Stimulated activated CD4-positive, alpha-beta T cell treated with anti-CD3 and anti-CD28 coated beads, TNF-alpha, amount 100 ng/mL, for 4 hours (primary cell): ENCODE measurements at places on chromosomes 2 and 18.

GRCh38 chr18:50797142-50797541, 22.7 kb downstream of the MRO start:
- no peak for DNase-seq

DNA sequence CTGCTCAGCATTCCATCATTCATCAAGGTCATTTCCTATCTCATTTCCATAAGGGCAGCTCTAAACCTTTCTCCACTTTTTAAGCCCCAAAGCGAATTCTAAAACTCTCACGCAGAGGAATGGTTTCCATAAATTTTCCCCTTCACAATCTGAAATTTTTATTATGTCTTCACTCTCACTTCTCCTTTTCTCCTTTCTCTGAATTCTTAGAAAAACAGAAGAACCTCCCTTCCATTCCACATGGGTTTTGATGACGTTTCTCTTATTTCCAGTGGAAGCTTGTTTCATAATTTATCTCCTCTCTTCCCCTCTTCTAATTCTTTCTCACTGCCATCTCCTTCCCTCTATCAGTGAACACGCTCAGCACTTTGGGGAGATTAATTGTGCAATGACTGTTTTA, 97.3 kb downstream of the SPATS2L start:
- no peak for DNase-seq

DNA sequence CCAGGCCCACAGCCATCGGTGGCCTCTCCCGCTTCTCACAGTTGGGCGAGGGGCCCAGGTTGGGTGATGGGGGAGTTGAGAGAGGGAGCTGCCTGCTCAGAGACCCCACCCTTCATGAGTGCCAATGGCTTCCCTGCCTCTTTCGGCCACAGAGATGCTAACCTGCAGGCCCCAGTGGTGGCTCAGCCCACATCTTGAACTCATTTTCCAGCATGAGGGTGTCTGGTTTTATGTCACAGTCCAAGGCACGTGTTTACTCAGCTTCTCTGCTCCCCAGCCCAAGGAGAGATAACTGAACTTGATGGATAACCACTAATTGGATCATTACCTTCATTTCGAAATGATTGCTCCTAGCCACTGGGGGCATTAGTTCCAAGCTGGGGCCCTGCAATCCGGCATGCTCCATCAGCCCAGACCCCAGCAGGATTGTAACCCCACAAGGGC, 45.9 kb upstream of the SIX2 start:
- no peak for DNase-seq

GRCh38 chr2:579961-580360, 97.2 kb downstream of the TMEM18 start:
- no peak for DNase-seq

- DNase-seq: no peak
Measured at GRCh38 chr2:60411295-60411694, 142.2 kb downstream of the BCL11A start.

DNA sequence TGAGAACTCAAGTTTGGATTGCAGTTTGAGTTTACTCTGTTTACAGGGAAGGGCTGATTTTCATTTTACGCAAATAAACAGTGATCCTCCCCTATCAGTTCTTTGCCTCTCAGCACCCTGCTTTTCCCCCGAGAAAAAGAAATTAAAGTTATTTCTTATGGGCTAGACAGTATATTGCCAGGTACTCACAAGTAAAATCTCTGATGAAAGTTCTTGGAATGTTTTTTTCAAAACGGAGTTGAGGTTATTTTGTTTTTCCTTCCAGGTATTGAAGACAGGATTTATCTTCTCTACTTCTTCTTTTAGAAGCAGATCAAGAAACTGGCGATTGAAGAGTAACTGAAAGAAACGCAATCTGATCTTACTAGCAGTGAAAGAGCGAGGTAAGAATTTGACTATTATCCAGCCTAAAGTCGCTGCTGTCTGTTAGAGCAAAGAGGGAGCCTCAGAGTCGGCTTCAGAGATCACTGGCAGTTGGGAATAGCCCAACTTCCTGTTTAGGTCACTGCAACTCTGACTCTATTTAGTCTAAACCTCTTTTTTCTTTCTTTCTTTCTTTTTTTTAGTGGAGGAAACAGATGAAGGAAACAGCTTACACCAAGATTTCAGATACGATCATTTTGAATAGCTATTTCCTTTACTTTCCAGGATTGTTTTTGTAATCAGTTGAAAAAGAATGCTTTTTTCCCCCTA, at the start of gene TFPI:
Gene TFPI (minus strand): TSS at position 425 of the 693 bp plus-strand sequence. CDS start 50,667 bp downstream, outside the sequence.
- no peak for DNase-seq

DNA sequence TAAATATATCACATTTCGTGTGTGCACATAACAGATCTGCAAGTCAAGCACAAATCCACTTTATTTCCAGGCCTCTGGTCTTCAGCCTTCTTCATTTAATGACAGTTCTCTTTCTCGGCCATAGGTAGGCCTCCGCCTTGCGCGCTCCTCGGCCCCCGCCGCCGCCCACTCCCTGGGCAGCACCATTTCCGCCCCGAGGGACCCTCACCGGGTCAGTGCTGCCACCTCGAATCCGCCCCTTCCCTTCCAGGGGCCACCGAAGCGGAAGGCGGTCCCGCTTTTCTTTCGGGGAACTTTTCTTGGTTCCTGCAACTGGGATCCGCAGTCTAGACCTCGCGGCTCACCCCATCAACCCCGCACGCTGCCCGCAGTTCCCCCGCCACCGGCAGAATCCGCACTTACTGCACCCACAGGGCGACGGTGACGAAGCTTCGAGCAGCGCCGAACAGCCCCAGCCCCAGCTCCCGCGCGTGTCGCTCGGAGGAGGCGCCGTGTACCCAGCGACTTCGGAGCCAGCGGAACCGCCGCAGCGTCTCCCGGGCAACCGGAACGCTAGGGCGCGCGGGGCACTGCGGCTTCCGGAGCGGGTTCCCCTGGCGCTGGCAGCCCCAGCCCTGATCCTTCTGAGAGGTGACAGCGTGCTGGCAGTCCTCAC, at the start of gene CDKL4:
Gene CDKL4 (minus strand): TSS at position 502 of the 655 bp plus-strand sequence.
- DNase-seq: no peak

- peak; percentile 28 for DNase-seq
Measured at GRCh38 chr2:230441227-230441897, 25.4 kb downstream of the SP100 start.

DNA sequence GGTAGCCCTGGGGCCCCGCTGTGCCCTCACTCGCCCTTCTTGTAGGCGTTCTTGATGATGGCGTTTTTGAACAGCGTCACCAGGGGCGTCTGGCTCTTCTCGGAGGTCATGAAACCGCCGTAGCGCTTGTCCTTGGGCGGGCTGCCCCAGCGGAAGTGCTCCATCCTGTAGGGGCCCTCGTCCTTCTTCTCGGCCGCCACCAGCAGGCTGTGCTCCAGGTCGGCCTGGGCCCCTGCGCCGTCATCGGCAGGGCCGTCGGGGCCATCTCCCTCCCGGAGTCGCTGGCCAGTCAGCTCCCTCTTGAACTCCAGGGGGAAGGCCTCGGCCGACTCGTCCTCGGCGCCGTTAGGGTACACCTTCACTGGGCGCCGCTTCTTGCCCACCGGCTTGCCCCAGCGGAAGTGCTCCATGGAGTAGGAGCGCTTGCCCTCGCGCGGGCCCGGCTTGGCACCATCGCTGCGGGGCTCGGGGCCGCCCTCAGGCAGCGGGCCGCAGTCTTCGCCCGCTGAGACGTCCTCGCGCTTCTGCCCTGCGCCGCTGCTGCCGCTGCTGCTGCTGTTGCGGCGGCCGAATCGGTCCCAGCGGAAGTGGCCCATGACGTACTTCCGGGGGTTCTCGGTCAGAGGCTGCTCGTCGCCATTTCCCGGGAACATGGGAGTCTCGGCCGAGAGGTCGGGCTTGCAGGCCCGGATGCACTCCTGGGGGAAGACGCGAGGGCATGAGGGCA, 7.2 kb downstream of the POMC start:
- DNase-seq: peak; percentile 48

DNA sequence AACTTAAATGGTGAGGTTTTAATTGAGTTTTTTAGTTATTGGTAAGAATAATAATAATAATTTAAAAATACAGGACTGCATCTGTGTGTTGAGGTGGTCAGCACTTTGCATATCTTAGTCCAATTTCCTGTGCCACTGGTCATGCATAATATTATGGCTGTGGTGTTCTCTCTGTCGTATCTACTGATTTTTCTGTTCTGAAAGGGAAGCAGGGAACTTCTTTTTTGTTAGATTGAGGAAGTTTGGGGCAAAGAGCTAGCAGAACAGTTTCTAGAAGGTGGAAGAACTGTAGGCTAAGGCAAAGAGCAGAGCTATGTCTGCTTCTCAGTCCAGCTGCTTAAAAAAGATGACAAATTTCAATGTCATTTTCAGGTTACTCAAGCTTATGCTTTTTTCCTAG, 74.3 kb downstream of the XRCC5 start:
- no peak for DNase-seq

DNA sequence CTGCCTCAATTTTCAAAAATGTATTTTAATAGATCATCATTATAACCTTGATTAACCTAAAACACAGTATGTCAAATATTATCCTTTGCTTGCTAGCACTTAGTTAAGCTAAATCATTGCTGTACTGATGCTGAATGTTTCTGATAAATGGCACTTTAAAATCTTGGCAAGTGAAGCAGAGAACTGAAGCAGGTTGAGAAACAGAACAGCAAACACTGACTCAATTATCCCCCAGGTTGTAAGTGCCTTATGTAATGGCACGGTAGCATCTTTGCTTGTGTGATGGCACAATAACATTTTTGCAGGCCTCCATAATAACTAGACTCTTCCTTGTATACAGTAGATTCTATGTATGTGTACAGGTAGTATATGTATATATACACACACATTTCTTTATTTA, 33.8 kb downstream of the ARHGAP15 start:
- no peak for DNase-seq

DNA sequence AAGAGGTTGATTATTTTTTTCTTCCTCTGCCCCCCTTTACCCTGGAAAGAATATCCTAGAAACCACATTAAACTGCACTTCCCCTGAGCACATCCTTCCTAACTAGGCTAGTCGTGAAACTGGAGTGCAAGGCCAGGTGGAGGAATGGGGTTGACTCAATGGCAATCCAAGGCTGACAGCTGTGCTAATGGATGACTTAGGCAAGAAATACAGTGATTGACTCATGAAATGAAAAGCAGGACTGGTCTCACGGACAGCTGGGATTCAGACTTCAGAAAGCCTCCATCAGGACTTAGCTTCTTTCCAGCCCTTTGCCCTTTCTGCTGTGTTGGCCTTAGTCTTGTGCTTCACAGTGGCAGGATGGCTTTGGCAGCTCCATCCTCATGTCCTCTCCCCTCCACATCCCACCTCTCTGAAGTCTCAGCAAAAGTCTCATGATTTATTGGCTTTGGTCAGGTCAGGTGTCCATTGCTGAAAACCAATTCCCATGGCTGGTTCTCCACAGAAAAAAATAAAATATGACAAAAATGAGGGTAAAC, 33.8 kb downstream of the INSIG2 start:
- DNase-seq: no peak

GRCh38 chr18:55195863-55196262, 236.6 kb upstream of the CCDC68 start:
- no peak for DNase-seq

DNA sequence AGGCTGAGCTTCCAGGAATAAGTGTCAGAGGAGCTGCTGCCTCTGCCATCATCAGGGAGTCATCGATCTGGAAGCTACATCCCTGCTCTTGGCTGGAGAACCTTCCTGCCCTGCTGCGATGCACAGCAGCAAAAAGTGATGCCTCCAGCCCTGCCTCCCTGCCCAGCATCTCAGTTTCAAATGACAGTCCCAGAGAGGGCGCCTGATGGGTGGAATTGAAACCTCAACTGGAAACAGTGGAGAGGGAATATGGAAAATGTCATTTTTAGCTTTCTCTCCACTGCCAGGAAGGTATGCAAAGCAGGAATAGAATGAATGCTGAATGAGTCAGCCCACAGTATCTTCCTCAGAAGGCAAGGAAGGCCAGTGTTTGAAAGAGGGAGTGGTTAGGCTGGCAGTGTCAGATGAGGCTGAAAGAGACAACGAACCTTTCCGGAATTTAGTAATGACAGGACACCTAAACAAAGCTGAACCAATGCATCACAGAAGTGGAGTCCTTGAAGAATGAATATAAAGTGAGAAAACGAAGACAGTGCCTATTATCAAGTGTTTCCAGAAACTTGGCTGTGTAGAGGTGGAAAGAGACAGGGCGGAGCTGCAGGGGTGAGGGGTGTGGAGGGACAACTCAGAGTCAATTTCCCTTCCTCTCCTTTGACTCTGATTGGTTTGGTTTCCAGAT, 153.9 kb upstream of the NDUFV2 start:
- no peak for DNase-seq

- DNase-seq: no peak
Measured at GRCh38 chr2:123513351-123513750, 511.7 kb upstream of the CNTNAP5 start.

DNA sequence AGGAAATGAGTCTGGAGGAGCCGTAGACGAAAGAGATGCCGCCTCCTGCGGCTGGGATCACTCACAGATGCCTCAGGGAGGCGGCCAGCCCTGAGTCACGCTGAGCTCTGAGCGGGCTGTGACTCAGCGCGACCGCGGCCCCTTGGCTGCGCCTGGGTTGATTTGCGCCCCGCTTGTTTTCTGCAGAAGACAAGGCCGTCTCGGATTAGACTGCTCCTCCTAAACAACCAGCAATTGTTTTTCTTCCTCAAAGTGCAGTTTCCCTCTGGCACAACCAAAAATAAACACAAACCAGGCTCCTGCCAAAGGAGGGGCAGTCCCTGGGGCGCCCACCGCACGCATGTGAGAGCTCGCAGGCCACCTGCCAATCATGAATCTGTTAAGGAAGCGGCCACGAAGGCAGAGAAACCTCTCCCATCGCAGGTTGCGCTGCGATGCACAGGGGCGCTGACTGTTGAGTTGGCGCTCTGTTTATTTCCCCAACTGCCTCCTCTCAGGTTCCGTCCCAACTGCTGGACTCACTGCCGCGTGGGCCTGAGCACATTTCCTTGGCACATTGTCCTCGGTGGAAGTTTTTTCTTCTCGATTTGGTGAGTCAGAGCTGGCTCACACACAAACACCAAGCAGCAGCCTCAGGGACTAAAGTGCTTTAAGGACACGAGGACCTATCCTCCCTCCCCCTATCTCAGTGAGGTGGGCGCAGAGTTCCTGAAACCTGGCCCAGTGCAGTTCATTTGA, 85.2 kb upstream of the NDUFV2 start:
- DNase-seq: peak; percentile 46

DNA sequence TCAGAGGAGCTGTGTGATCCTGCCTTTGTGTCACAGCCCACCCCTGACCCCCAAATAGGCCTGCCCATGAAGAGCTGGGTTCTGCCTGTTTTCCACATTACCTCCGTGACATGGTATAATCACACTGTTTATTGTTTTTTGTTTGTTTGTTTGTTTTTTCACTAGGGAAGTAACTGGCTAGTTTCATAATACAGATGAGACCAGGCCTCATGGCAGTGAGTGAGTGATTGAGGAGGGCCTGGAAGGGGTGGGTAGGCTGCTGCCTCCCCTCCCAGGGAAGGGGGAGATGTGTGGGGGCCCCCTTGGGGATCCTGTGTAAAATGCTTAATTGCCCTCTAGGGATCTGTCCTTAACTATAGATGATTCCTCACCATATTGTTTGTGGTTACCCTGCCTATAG, 190.5 kb downstream of the LDLRAD4 start:
- no peak for DNase-seq

- no peak for DNase-seq
Measured at GRCh38 chr2:215526341-215526740, 90.5 kb upstream of the FN1 start.

- no peak for DNase-seq
Measured at GRCh38 chr2:117963446-117963845, 50.4 kb downstream of the CCDC93 start.

- DNase-seq: no peak
Measured at GRCh38 chr2:120317180-120317533, 28.8 kb upstream of the INHBB start.
